ENCODE measurements at places on chromosomes 4 and X.

DNA sequence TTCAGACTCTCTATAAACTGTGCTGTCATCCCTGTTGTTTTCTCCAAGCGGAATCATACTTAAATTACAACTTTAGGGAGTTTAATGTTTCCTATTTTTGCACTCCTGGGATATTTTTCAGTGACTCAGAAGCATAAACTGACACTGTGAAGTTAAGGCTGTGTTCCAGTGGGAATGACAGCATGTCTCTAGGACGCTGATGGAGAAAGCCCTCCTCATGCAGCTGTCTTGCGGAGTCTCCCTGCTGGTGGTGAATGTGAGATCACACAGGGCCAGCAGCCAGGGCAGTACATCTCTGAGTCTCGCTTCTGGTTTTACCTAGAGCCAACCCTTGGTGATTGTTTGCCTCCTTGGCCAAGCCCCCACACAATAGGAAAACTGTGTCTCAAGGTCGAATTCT lies 53.3 kb downstream of the NFKB1 start:
- no peak for DNase-seq

DNA sequence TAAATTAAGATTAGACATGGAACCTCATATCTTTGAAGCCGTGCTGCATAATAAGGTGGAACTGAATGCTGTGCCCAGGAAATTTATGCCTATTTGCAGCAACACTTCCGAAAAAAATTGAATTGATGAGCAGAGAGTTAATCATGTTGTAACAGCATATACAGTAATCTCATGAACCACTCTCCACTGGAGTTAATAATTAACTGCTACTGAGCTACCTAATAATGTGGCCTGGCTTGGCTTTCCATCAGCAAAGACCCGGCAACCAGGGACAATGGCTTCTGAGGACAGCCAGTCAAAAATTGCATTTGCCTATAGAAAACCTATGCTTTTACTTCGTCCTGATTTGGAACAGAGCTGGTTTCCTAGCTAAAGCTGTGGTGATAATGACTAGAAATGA lies 63.8 kb upstream of the GATB start:
- no peak for DNase-seq

DNA sequence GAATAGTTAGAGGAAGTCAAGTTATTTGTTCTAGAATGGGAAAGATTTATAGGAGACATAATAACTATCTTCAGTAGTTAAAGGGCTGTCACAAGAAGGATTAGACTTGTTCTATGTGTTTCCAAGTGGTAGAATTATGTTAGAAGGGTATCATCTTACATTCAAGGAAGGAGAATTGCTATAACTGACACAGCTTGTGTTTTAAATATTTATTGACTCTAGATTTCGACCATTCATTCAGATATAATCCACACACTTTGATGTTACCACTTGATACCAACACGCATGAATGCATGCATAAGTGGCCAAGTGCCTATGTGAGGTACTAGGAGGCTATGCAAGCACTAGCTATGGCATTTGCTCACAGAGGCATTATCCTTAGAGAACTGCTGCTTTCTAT lies 122.7 kb downstream of the CCNB3 start:
- DNase-seq = no peak

DNA sequence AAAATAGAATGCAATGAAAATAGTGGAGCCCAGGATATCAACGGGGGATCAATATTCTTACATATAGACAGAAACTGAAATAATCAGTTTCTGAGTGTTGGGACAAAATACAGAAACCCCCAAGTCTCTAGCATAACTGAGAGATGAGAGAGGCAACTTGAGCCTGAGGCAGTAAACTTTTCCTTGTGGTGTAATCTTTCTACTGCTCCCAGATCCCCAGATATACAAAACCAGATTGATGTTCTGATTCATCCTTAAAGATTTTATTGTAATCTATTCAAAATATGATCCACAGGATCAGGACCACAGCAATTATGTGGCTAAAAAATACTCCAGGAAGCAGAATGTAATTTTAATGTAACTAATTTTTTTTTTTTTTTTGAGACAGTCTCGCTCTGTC lies 2282.6 kb downstream of the ARAP2 start:
- DNase-seq = no peak

GRCh38 chr4:187289371-187289770 lies 565.7 kb upstream of the FAT1 start:
- no peak for DNase-seq

DNA sequence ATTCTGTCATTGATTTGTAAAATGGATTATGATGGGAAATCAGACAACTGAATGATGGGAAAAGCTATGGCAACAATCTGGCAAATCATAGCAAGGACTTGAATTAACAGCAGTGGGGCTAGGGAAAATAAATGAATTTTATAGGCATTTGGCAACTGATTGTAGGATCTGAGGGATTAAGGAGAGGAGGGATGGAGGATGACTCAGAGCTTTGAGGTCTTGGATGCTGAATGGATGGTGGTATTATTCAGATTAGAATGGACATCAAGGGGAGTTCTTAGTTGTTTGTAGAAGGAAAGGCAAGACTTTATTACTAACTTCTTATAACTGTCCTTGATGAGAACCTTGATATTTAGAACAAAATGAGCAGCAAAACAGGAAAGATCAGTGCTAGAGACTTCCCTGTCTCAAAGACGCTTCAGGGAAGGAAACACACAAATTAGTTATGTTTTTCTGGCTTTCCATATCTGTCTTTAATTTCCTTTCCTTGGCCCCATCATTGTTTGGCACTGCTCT lies 51.4 kb upstream of the HHIP start:
- no peak for DNase-seq

- no peak for DNase-seq
Observed at GRCh38 chrX:134537179-134537955, 77.4 kb downstream of the HPRT1 start.

DNA sequence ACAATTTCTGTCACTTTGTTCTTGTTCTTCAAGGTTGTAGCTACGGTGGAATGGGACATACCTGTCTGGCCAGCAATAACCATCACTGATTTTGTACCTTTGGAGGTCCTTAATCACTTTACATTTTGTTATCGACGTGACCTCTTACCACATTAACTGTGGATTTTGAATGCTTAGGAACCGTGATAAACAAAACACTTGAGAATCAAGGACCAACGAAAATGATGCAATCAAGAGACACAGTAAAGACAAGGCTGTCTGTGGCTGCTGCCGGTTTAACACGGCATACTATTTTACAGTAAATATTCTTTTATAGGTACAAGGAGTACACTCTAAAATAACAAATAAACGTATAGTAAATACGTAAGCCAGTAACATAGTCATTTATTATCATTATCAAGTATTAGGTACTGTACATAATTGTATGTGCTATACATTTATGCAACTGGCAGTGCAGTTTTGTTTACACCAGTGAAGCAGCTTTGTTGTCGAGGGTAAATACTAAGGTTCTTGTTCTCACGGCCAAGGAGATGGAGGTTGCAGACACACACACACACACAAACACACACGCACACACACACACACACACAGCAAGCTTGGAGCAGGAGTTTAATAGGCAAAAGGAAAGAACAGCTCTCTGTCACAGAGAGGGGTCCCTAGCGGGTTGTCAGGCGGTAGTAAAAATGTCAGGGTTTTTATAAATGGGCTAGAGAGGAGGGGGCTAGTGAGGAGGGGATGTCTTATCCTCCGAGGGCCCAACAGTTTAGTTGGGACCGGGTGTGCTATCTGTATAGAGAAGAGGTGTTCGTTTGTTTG lies 194.7 kb upstream of the CXorf51B start:
- DNase-seq = no peak

- DNase-seq = no peak
Observed at GRCh38 chr4:108644237-108644636, 6.2 kb upstream of the OSTC start.

DNA sequence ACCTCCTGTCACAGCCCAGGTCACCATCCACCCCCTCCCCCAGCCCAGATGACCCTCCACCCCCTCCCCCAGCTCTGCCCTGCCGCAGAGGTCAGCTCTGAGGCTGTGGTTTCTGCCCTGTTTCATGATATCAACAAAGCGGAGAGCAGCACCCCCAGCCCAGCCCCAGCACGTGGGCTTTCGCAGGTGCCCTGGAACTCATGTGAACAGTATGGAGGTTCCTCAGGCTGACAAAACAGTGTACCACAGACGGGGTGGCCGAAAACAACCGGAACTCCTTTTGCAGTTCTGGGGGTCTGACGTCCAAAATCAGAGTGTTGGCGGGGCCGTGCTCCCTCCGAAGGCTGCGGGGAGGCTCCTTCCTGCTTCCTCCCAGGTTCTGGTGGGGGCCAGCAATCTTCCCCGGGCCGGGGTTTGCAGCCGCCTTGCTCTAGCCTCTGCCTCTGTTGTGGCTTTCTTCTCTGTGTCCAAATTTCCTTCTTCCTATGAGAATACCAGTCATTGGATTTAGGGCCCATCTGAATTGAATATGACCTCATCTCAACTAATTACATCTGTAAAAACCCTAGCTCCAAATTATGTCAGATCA lies 7.9 kb upstream of the PSAPL1 start:
- DNase-seq = no peak

GRCh38 chr4:150381609-150382008 lies 200.3 kb upstream of the MAB21L2 start:
- DNase-seq = no peak

GRCh38 chr4:144575181-144575580 lies 70.8 kb upstream of the HHIP start:
- no peak for DNase-seq

GRCh38 chr4:8439168-8439567 lies 1.4 kb downstream of the ACOX3 start:
- DNase-seq = no peak

- no peak for DNase-seq
Observed at GRCh38 chr4:31657859-31658570, 937.8 kb downstream of the PCDH7 start.

DNA sequence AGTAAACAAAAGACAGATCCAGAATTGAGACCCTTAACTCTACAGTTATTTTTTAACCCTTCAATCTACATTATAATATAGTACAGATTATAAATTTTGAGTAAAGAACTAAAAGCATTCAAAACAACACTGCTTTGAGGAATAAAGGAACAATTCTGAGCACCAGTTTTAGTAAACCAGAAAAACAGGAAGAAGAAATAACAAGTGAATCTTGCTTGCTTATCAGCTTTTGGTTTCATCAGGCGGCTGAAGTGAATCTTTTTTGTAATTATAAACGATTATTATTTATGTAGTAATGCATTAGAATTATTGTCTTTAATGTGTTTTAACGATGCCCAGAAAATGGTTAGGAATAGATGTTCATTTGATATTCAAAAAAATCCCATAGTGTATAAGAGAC lies 305.4 kb downstream of the ARAP2 start:
- no peak for DNase-seq

DNA sequence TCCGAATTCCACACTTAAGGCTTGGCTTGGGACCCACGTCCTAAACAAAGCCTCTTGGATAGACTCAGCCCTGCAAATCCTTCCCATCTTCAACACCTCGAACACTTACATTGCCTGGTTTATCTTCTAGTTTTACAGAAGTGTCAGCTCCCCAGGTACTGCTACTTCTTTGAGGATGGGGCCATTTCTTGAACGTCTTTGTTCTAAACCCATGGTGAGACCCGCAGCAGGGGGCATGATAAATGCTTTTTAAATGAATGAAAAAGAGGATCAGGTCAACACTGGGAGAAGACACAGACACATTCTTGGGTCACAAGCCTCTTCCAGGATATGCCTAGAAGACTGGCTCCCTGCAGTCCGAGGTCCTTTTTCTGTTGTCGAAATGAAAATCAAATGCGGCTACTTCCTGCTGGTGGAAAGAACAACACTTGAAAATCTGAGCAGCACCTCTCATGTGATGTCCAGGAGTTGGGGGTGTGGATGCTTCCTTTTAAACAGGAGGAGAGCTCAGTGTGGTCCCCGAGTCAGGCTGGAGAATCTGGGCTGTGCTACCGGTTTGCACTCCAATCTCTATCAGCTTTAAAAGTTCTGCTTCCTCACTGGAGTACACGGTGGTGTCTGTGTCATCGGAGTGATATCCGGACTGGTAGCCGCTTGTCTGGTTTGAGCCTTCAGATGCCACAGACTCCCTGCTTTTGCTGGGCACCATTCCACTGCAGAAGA lies 45.8 kb downstream of the KDR start:
- no peak for DNase-seq

- DNase-seq = no peak
Observed at GRCh38 chr4:182264139-182264752, 21.0 kb downstream of the TENM3 start.

GRCh38 chr4:46986922-46987638 lies 6.3 kb downstream of the GABRA4 start:
- DNase-seq = no peak

DNA sequence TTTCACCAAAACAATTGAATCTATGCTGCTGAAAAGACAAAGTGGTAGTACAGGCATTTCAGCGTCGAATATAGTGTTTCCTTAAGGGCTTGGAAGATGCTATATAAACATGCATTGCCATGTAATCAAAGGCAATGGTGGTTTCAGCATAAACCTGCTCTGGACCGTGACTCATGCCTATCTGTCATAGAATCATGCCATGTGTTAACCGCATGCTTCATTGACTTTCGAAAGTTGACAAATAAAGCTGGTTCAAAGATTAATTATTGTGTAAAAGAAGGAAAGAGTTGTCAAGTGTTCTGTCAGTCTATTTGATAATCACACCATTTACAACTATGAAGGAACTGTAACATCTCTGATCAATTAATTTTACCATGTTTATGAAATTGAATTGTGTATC lies 83.2 kb downstream of the FUNDC1 start:
- no peak for DNase-seq

DNA sequence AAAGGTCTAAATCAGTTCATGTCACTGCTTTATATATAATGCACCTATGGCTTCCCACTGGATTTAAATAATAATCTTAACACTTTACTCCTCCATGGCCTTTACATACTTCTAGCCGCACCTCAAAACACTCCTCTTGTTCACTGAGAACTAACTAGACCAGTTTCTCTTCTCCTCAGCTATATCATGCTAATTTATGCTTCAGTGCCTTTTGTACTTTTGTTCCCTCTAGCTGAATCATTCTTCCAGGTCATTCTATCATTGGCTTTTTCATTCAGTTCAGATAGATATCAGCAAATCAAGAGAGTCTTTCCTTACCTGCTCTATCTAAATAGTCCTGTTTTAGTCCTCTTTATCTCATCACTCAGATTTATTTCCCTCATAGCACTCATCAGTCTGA lies 64.2 kb downstream of the TET2 start:
- DNase-seq = no peak

GRCh38 chr4:89483833-89484232 lies 176.2 kb upstream of the GPRIN3 start:
- DNase-seq = no peak

DNA sequence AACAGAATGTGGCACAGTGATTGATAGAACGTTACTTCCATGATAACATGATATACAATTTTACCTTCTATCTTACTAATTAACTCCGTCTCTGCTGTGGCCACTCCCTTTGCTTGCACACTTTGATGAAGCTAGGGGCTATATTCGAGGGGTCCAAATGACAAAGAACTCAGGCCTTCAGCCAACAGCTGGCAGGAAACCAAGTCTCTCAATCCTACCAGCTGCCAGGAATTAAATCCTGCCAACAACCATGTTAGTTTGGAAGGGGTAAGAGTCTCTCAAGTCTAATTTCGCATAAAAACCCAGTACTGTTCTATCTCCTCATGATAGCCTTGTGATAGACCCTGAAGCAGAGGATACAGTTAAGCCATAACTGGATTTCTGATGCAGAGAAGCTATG lies 1122.9 kb upstream of the PCDH10 start:
- no peak for DNase-seq
